ENCODE measurements at places on chromosomes 3 and 15.

- no peak for DNase-seq
Observed at GRCh38 chr3:45760878-45761711, 35.2 kb downstream of the SLC6A20 start.

- DNase-seq = no peak
Observed at GRCh38 chr15:32656496-32656895, 15.0 kb downstream of the SCG5 start.

DNA sequence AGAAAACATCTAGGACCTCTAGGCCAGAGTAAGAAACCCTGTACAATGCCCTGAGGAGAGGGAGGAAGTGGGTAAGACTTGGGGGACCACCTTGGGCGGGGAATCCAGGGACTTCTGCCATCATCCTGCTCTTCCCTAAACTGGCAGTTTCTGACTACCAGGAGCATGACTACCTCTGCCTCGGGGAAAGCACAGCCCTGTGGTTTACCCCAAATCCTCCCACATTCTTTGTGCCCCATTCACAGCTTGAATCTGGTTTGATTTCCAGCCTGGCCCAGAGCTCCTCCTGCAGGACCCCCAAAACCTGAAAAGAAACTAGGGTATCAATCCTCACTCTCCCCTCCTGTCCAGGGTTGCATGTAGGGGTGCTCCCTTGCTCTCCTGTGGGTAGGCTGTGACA is 4.7 kb downstream of the C3orf18 start:
- DNase-seq = no peak

- no peak for DNase-seq
Observed at GRCh38 chr3:60574046-60574769, 677.0 kb downstream of the FHIT start.

GRCh38 chr3:89260721-89261120 is 153.3 kb downstream of the EPHA3 start:
- no peak for DNase-seq

Measured in NCI-H187 treated with DMSO at 0.1 percent for 48 hours (cell line).